B cell (primary cell): ENCODE measurements at places on chromosomes 12 and 14.

DNA sequence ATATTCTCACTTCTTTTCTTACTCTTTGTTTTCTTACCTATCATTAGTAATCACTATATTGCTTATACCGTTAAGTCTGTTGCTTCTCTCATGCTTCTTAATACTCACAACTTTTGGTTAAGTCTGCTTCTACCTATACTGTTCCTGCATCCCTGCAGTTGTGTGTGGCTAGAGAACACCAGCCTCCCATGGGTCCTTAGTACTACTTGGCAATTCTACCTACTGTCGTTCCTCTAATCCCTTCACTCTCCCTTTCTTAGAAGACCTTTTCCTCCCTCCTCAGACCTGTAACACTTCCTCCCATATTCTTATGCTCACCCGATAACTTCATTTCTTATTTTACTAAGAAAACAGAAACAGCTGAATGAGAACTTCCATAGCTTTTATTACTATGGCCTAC lies 29.3 kb downstream of the CNOT2 start:
- H3K27me3 ChIP-seq: no peaks in the 10 kb centered on the region
- H3K4me1 ChIP-seq: no peaks in the 10 kb centered on the region
- no peak overlapping the region for H3K27ac ChIP-seq
- H3K36me3 ChIP-seq: no peaks in the 10 kb centered on the region

- no peak overlapping the region for H3K4me3 ChIP-seq
- no peaks in the 10 kb centered on the region for H3K4me1 ChIP-seq
- H3K27ac ChIP-seq: no peak overlapping the region
- no peak for DNase-seq
- H3K36me3 ChIP-seq: no peaks in the 10 kb centered on the region
- peaks cover 3% of the 10 kb centered on the region for H3K27me3 ChIP-seq
These were observed 18.0 kb upstream of the DLK1 start for GRCh38 chr14:100708425-100709288.

GRCh38 chr14:31843361-31844091 lies 233.6 kb upstream of the ARHGAP5 start:
- no peaks in the 10 kb centered on the region for H3K27me3 ChIP-seq
- H3K4me3 ChIP-seq: no peak overlapping the region

GRCh38 chr14:106268013-106268727 lies 741.8 kb downstream of the TMEM121 start:
- DNase-seq: peak; percentile 80
- no peak overlapping the region for H3K4me3 ChIP-seq
- no peaks in the 10 kb centered on the region for H3K27me3 ChIP-seq
- H3K36me3 ChIP-seq: no peaks in the 10 kb centered on the region
- peaks cover 3% of the 10 kb centered on the region for H3K4me1 ChIP-seq
- H3K27ac ChIP-seq: no peak overlapping the region

GRCh38 chr12:84929501-84929900 lies 16.9 kb upstream of the SLC6A15 start:
- no peak overlapping the region for H3K27ac ChIP-seq
- H3K4me3 ChIP-seq: no peak overlapping the region
- DNase-seq: no peak
- no peaks in the 10 kb centered on the region for H3K36me3 ChIP-seq
- H3K27me3 ChIP-seq: no peaks in the 10 kb centered on the region

DNA sequence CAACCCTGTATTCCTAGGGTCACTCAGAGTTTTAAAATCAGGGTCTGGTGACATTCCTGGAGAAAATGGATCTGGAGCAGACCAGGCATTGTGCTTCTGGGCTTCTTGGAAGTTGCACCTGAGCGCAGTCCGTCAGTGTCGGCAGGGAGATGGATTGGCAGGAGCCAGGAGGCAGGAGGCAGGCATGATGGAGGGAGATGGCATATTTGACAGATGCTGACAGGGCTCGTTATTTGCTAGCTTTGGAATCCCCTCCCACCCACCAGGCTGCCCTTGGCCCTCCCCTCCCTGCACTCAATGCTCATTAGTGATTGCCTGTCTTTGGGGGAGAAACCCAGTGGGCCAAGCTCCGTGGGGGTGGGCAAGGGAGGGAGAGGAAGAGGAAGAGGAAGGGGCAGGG lies 4.7 kb downstream of the CISTR start:
- H3K27ac ChIP-seq: no peak overlapping the region
- no peak for DNase-seq
- H3K4me3 ChIP-seq: no peak overlapping the region
- no peaks in the 10 kb centered on the region for H3K36me3 ChIP-seq
- peaks cover 64% of the 10 kb centered on the region for H3K27me3 ChIP-seq

GRCh38 chr12:113222730-113223531 lies 1.7 kb downstream of the TPCN1 start:
- H3K4me3 ChIP-seq: peak overlapping the region; percentile 84
- H3K36me3 ChIP-seq: no peaks in the 10 kb centered on the region
- DNase-seq: peak; percentile 53
- no peaks in the 10 kb centered on the region for H3K27me3 ChIP-seq
- H3K4me1 ChIP-seq: peaks cover 50% of the 10 kb centered on the region

DNA sequence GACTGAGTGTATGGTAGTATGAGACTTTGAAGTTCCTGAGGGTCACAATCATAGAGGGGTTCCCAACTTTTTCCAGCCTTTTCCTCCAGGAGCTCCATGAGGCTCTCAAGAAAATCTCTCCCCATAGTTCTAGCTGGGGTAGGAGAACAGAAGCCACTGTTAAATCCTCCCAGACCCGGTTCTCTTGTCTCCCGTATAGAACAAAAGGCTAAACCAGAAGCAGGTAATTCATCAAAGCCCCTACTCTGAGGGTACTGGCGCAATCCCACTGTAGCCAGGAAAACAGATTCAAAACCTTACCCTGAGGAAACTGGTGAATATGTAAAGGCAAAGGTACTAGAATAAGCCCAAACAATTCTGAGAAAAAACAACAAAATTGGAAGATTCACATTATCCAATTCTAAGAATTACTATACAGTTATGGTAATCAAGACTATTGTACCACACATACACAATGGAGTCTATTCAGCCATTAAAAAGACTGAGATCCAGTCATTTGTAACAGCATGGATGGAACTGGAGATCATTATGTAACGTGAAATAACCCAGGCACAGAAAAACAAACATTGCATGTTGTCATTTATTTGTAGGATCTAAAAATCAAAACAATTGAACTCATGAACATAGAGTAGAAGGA lies 20.5 kb downstream of the OR8S1 start:
- no peaks in the 10 kb centered on the region for H3K4me1 ChIP-seq
- no peaks in the 10 kb centered on the region for H3K36me3 ChIP-seq
- DNase-seq: no peak
- no peak overlapping the region for H3K27ac ChIP-seq
- no peak overlapping the region for H3K4me3 ChIP-seq

DNA sequence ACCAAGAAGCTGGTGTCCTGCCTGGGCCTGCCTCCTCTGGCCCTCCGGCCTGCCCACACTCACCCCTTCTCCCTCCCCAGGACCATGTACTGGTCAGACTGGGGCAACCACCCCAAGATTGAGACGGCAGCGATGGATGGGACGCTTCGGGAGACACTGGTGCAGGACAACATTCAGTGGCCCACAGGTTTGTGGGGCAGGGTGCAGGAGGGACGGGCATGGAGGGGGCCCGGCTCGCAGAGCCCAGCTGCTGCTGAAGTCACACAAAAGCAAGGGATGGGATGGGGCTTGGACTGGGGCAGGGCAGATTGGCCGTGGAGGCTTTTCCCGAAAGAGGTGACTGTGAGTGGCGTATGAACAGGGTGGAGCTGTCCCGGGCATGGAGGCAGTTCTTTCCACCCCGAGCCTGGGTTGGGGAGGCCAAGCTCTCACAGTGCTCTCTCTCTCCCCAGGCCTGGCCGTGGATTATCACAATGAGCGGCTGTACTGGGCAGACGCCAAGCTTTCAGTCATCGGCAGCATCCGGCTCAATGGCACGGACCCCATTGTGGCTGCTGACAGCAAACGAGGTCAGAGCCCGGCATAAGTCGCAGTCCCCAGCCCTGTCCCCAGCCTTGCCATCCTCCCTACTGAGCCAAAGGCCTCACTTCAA lies 7.8 kb upstream of the NXPH4 start:
- peaks cover 5% of the 10 kb centered on the region for H3K4me1 ChIP-seq
- H3K36me3 ChIP-seq: no peaks in the 10 kb centered on the region
- no peak overlapping the region for H3K4me3 ChIP-seq
- no peak for DNase-seq

DNA sequence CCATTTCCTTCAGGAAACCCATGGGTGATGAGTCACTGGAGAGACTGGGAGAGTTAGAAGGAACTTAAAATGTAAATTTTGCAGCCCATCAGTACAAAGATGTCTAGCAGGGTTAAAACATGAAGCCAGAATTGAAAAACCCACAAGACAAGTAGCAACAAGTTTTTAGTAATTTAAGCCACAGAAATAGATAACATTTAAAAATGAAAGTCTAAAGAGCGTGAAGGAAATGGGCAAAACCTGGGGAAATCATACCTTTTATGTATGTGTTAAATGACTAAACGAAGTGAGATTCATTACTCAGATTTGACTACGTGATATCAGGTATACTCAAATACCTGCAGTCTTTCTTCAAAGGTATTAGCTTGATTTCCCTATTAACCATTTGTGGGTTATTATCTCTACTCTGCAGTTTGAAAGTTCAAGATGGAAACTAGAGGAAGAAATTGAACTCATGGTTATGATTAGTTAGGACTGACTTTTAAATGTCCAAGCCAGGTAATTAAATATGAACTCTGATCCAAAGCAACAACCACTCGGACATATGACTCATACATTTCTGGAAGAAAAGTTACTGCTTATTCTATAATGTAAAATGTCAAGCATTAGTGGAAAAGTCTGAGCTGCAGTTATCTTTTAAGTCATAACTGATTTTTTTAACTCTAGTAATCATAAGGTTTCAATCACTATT lies 84.1 kb downstream of the ITPR2 start:
- H3K4me1 ChIP-seq: peaks cover 14% of the 10 kb centered on the region
- H3K27ac ChIP-seq: no peak overlapping the region
- no peak overlapping the region for H3K4me3 ChIP-seq
- no peak for DNase-seq

GRCh38 chr14:77266336-77266735 lies 4.7 kb downstream of the NGB start:
- H3K36me3 ChIP-seq: no peaks in the 10 kb centered on the region
- no peak for DNase-seq
- H3K27ac ChIP-seq: no peak overlapping the region
- H3K4me3 ChIP-seq: no peak overlapping the region
- peaks cover 9% of the 10 kb centered on the region for H3K4me1 ChIP-seq

- DNase-seq: no peak
- H3K4me3 ChIP-seq: no peak overlapping the region
- no peaks in the 10 kb centered on the region for H3K27me3 ChIP-seq
- peak overlapping the region; percentile 89 for H3K27ac ChIP-seq
- H3K4me1 ChIP-seq: peaks cover 89% of the 10 kb centered on the region
- H3K36me3 ChIP-seq: peaks cover 5% of the 10 kb centered on the region
These were observed 8.1 kb downstream of the VAMP1 start for GRCh38 chr12:6462234-6462995.

GRCh38 chr12:79250960-79251755 lies 386.6 kb downstream of the SYT1 start:
- H3K4me1 ChIP-seq: no peaks in the 10 kb centered on the region
- H3K36me3 ChIP-seq: no peaks in the 10 kb centered on the region
- DNase-seq: no peak
- no peaks in the 10 kb centered on the region for H3K27me3 ChIP-seq
- no peak overlapping the region for H3K4me3 ChIP-seq

DNA sequence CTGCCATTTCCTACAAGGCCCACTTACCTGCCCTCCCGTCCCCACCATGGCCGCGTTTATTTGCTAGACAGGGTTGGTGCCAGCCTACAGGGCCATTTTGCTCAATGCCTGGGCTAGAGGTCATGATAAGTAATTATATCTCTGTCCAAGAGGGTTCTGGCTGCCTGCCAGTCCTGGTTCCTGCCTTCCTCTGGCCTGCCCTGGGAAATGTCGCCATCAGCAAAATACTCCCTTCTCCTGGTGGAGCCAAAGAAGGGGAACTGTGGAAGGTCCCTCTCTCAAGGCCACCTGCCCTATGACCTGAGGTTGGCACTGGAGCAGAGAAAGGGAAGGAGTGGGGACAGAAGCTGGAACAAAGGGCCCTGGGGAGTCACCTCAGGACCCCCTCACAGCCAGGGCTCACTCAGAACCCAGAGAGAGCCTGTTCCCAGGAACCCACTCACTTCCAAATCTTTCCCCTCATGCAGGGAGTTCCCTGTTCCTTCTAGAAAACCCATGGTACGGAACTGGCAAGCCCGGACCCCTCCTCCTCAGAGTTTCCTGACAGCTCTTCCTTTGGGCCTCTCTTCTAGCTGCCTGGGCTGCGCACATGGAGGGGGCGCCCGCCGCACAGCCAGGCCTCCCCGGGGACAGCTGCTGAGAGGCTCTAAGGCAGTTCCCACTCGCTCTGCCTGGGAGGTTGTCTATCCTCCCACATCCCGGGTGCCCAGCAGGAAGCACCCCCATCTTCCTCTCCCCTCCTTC lies 280.5 kb downstream of the DPF3 start:
- no peaks in the 10 kb centered on the region for H3K27me3 ChIP-seq
- no peak overlapping the region for H3K4me3 ChIP-seq
- no peak overlapping the region for H3K27ac ChIP-seq
- no peak for DNase-seq
- no peaks in the 10 kb centered on the region for H3K36me3 ChIP-seq

DNA sequence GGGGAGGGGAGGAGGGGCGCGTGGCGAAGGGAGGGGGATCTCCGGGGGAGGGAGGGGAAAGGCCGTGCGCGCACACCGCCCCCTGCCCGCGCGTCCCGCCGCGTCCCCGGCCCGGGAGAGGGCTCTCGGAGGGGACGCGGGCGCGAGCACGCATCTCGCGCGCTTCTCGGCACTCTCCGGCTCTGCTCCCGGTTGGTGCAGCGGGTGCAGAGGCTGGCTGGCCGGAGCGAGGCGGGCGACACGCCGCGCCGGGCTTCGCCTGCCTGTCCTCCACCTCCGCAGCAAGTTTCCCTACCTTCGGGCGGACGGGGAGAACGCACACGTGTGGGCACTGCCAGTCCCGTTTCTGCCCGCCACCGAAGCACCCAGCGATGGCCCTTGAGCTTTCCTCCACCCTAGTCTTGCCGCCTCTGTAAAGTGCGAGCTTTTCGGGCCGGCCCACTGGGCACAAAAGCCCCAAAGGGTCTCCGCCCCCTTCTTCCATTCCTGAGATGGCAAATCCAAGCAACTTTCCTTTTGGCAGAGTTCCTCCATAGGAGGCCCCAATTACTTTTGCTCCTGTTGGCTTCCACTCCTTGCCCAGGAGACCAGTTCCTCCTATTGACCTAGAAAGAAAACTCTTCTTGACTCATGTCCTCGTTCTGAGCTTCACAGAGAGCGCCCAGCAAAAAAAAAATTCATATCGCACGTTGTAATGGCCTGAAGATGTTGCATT lies 363 bp upstream of the CSAD start:
- H3K4me3 ChIP-seq: peak overlapping the region; percentile 92
- peaks cover 2% of the 10 kb centered on the region for H3K36me3 ChIP-seq
- H3K4me1 ChIP-seq: peaks cover 28% of the 10 kb centered on the region
- no peaks in the 10 kb centered on the region for H3K27me3 ChIP-seq
- DNase-seq: no peak
- H3K27ac ChIP-seq: peak overlapping the region; percentile 87

GRCh38 chr12:53195516-53196420 lies 11.3 kb downstream of the ITGB7 start:
- H3K36me3 ChIP-seq: peaks cover 87% of the 10 kb centered on the region
- no peaks in the 10 kb centered on the region for H3K27me3 ChIP-seq
- no peak overlapping the region for H3K27ac ChIP-seq
- peaks cover 39% of the 10 kb centered on the region for H3K4me1 ChIP-seq
- no peak overlapping the region for H3K4me3 ChIP-seq
- DNase-seq: no peak
